ENCODE measurements at places on chromosomes 13 and 19. TPM values are rescaled to one million over a fixed set of nuclear protein-coding genes. Genes with fewer than 3 reads are reported as not detected.

The SHC2 gene
- 48.2 TPM for polyA plus RNA-seq

- H3K4me1 ChIP-seq = no peaks in the 10 kb centered on the region
These were observed 168.7 kb downstream of the KDM4B start for GRCh38 chr19:5137571-5138124.

DNA sequence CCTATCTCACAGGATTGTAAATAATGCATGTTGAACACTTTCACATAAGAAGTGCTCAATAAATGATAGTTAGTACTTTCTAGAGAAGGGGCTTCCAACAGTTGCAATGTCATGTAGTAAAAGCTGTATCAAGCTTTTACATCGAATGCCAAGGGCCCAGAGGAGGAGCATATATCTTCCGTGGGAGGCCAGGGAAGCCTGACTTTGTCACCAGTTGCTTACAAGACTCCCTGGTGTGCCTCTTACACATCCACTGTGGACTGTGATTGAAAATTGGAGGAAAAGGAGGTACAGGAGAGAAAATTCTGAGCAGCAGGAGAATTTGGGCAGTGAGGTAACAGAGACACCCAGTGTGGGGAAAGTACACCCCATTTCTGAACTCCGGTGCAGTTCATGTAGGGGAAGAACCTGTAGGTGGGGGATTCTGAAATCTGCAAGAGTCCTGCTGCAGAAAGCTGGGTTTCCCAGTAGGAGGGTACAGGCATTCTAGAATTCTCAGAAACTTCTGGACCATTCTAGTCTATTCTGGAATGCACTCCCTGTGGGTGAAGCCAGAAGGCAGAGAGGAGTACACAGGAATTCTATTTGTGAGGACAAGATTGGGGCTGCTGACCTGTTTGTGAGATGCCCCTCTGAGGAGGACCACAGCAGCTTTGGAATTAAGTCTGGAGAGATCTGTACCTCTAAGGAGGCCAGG, 54.0 kb downstream of the ALOX5AP start:
- H3K27ac ChIP-seq = no peak overlapping the region
- H3K4me3 ChIP-seq = no peak overlapping the region
- DNase-seq = no peak
- H3K36me3 ChIP-seq = no peaks in the 10 kb centered on the region
- H3K27me3 ChIP-seq = peaks cover 2% of the 10 kb centered on the region
- no peaks in the 10 kb centered on the region for H3K4me1 ChIP-seq

GRCh38 chr13:44652962-44653660, 77.0 kb upstream of the TSC22D1 start:
- no peaks in the 10 kb centered on the region for H3K4me1 ChIP-seq
- H3K36me3 ChIP-seq = no peaks in the 10 kb centered on the region
- no peak overlapping the region for H3K27ac ChIP-seq

DNA sequence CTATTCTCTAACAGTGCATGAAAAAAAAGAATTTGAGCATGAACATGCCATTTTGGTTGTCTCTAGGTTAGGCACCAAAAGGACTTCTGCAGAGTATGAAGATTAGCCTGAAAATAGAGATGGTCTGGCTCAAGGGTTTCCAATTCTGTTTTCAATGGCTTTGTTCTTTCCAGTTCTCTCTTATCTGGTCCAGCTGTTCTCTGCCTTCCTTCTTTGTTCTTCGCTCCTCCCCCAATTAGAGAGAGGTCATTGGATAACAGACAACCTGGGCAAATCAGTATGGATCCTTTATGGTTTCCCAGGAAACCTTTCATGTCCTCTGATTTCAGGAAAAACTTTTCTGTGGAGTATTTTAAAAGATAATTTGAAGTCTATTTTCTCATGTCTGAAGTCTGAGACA, 623.4 kb downstream of the PCDH17 start:
- no peaks in the 10 kb centered on the region for H3K36me3 ChIP-seq
- H3K27me3 ChIP-seq = no peaks in the 10 kb centered on the region
- no peak for DNase-seq
- no peaks in the 10 kb centered on the region for H3K4me1 ChIP-seq
- H3K27ac ChIP-seq = no peak overlapping the region

Measured in large intestine (tissue), 12 donors.